Right cardiac atrium (tissue), 5 donors: ENCODE measurements at places on chromosomes 3 and 15. TPM values are rescaled to one million over a fixed set of nuclear protein-coding genes. Genes with fewer than 3 reads are reported as not detected.

DNA sequence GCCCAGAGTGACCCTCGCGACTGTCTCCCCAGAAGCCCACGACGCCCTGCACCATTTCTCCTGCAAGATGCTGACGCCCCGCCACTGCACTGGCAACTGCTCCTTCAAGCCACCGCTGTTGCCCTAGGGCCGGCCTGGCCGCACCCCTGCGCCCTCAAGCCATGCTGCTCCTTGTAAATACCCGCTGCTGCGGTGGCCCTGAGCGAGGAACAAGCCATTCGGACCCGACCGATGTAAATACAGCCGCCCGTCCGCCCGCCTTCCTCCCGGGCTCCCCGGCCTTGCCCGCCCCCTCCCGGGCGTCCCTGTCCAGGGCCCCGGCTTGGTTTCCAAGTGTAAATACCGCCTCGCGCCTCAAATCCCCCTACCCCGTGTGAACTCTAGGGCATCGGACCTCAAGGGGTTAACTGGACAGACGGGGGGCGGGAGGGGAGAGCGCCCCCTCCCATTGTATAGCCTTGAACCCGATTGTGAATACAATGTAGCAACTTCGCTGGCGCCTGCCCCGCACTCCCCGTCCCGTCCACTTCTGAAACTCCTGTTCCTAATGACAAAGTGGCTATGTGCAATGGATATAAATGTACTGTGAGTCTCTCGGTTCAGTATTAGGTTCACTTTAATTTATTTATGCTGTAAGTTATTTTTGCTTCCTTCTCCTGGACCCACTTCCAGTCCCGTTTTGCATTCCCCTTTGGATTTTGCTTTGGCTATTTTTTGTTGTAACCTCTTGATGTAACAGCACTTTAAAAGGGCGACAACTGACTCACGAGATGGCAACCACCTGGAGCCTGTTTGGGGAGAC lies 5.9 kb downstream of the RNU6-1 start:
- DNase-seq = no peak

- DNase-seq = no peak
Measured at GRCh38 chr15:25738171-25738965, 124.8 kb downstream of the ATP10A start.

GRCh38 chr15:69576035-69576526 lies 123.5 kb downstream of the RPLP1 start:
- peak; percentile 76 for DNase-seq

GRCh38 chr3:156059950-156060501 lies 60.4 kb upstream of the KCNAB1 start:
- DNase-seq = no peak

- no peak for DNase-seq
Measured at GRCh38 chr15:63226966-63227401, 37.6 kb downstream of the RAB8B start.

DNA sequence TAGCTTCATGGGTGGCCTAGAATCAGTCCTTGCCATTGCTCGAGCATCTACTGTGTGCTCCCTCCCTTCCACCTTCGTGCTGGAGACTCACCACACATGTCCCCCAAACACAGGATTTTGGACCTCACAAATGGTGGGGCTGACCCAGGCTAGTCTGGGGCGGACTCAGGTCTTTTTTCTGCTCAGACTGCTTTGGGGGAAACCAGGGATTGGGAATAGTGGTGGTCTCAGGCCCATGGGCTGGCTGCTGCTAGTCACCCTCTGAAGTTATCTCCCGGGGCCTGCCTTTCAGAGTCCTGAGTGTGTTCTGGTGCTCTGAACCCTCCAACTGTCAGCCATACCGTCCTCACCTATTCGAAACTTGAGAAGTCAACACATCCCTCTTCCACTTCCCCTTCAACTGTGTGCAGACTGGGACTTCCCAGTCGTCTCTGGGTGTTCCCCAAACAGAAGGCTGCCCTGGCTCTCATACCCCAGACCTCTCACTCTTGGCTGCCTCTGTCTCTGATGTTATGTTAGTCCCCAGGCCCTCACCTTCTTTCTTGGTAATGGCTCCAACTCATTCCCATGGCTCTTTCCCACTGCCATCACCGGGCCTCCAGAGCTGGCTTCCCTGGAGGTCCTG lies 46.0 kb downstream of the PPCDC start:
- no peak for DNase-seq

GRCh38 chr15:62606376-62607113 lies 436.0 kb upstream of the TPM1 start:
- no peak for DNase-seq

GRCh38 chr3:141462176-141462859 lies 24.5 kb upstream of the RASA2 start:
- DNase-seq = no peak

DNA sequence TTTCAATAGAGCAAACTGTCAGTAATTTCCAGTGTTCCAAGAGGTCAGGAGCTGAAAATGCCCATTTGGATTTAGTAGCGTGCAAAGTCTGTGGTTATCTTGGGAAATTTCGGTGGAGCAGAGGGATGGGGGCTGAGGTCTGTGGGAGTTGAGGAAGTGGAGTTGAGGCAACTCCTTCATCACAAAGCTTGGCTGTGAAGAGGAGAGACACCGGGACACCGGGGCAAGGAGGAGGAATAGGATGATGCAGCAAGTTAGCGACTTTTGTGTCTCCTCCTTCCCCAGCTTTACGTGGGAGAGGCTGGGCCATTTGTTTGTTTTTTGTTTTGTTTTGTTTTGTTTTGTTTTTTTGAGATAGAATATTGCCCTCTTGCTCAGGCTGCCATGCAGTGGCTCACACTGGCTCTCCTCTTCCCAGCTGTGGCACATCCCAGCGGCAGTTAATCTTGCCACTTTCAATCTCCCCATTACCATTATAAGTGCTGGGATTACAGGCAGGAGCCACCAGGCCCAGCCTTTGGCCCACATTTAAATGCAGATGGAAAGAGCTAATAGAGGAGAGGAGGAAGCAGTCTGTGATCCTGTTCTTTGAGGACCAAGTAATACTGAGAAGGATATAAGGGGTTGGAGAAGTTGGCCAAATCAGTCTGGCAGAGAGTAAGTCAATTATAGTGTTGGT lies 47.1 kb downstream of the CRTC3 start:
- DNase-seq = no peak

GRCh38 chr3:48685603-48686511 lies at the start of gene NCKIPSD:
Gene NCKIPSD, minus strand, starts transcription at chr3:48685915. Its CDS starts 108 bp downstream, at chr3:48685807.
- peak; percentile 91 for DNase-seq

DNA sequence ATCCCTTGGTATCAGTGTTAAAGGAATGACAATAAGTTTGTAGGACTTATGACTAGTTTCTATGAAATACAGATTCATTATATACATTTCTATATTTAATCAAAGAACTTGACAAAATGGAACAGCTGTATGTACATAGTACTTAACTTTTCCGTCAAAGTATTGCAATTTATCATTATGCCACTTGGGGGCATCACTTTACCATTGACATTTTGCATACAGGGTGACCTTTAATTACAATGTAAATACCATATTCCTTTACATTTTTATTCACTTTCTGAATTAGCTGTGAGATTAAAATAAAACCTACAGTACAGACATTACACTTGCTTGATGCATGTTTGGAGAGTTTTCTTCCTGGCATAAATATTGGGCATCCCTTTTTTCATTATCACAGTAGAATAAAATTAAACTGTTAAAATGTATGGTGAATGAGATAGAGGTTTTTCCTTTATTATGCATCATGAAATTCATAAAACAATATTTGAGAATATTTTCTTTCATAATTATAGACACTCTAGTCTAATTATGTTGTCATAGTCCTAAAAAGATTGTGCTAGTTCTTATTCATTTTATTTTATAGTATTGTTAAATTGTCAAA lies 6.9 kb downstream of the NEK11 start:
- DNase-seq = no peak

- peak; percentile 63 for DNase-seq
Measured at GRCh38 chr3:171753025-171753472, 57.2 kb downstream of the PLD1 start.

GRCh38 chr3:159765030-159765859 lies 223.4 kb upstream of the IL12A start:
- DNase-seq = peak; percentile 84

DNA sequence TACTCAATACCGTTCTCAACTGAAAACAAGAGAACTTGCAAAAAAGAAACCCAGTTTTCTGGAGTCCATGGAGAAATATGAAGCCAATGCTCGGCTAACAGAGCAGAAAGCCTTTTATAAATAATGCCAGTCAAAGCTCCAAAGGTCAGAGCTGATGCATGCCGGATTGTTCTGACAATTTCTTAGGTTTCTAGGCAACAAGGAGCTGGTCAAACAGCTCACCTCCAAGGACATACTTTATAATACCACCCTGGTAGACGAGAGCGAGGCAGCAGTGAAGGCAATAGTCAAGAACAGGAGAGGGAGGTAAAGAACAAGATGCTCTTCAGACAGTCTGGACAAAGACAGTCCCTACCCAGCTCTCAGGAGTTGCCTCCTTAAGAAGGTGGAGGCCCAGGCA lies 111.1 kb downstream of the UBE3A start:
- no peak for DNase-seq

DNA sequence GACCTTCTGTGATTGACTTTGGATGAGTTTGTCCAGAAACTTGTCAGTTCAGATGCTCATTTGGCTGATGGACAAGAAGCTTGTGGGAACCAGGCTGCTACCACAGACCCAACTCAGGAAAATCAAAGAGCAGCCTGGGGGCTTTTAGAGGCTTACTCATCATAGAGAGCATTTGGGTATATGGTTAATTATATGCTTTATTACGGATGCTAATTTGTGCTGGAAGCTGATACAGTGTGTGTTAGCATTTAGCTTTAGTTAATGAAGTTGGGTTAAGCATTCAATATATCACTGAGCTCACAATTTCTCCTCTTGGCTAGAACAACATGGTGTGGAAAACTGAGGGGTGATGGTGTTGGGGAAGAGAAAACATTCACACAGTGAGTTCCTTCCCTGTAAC lies 664.2 kb upstream of the CFAP20DC start:
- DNase-seq = no peak

DNA sequence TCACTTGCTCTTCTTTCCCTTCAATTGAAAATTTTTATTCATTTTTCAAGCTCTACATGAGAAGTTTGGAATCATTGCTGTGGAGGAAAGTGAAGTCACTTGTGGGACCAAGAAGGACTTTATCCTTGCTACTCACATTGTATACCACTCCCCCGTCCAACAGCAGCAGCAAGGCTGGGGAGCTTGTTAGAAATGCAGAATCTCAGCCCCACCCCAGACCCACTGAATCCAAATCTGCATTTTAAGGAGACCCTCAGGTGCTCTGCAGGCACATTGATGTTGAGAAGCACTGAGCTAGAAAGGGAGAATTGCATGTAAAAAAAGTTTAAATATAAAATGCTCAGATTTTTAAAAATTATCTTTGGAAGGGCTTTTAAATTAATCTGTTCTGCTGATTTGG lies 202.3 kb upstream of the MRPL3 start:
- no peak for DNase-seq

DNA sequence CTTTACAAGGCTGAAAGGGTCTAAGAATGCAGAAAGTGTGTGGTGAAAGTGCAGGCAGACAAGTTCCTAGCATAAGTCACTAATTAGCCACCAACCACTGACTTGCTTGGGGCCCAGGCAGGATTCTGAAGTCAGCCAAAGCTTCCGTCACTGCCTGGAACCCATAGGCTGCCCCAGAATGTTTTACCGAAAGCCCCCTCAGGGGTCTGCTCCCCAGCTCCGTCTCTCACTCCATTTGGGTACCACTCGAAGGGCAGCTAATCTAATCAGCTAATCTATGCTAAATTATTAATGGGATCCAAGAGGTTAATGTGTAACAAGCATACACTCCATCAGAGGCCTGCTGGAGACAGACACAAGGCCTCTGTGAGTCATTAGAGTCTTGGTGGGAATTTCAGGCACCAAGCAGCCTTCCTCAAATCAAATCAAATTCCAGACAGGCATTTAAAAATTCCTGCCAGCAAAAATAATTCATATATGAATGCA lies 13.2 kb downstream of the ADAMTS9 start:
- DNase-seq = no peak

DNA sequence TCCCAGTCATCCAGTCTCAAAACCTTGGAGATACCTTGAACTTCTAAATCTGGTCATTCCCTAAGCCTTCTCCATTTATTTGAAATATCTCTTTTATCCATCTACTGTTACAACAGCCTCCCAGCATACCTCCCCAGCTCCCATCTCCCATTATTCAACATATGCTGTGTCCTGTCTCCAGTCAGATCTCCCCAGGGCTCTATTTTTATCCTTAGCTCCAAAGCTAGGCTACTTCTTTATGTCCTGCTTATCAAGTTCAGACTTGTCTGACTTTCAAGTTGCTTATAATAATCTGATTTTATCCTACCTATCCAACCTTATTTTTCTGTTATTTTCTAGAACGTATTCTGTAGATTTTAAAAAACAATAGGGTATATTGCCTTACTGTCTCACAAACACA lies 44.2 kb downstream of the IQGAP1 start:
- DNase-seq = no peak

DNA sequence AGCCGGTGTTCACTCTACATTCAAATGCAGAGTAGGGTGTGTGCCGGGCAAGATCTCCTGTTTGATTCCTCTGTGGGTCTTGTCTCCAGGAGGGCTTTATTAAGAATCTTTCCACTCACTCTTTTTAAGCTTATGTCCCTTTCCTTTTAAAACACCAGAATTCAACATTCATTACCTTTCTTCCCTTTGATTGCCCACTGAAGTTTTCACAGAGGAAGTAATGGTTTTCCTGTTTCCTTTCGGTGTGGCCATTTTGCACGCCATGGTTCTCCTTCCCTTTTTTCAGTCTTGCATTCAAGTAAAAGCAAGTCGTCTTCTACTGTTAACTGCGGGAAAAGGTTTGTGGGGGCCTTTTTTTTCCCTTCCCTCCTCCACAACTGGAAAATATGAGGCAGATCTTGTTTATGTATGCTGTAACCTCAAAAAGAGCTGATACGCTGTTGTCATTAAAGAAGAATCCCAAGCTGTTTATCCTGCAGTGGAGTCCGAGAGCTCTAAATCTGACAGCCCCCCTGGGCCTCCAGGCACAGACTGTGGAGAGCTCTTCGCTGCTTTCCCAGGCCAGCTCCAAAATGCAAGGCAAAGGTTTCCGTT lies 40.5 kb downstream of the FILIP1L start:
- peak; percentile 19 for DNase-seq

DNA sequence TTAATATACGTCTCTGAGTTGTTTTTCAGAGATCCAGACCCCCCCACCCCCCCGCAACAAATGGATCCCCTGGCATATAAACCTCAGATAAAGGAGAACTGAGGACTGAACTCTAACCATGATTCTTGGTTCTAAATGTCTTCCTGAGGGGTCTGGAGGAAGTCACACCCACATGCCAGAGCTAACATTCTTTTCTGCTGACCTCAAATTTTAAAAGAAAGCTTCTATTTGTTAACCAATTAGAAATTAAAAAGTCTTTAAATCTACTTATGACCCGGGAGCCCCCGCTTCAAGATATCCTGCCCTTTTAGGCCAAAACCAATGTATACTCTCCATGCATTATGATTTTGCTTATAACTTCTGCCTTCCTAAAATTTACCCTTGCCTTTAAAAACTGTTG lies 188.3 kb downstream of the ECT2 start:
- DNase-seq = no peak

Gene CPEB1
- total RNA-seq = 6.1 TPM

Gene TXNRD3
- total RNA-seq = 8.8 TPM

Gene GRK7
- total RNA-seq = not detected

Gene ACTC1
- total RNA-seq = 14,380 TPM

Gene C3orf22
- total RNA-seq = not detected

Gene HTR3D
- not detected for total RNA-seq
